Stimulated activated CD8-positive, alpha-beta memory T cell treated with anti-CD3 and anti-CD28 coated beads, Interleukin-15, amount 100 ng/mL, for 4 hours (primary cell): ENCODE measurements at places on chromosomes 3 and 15.

GRCh38 chr3:67034371-67034770, 36.3 kb downstream of the KBTBD8 start:
- DNase-seq: no peak

GRCh38 chr3:69867941-69868505, 128.8 kb downstream of the MITF start:
- no peak for DNase-seq

DNA sequence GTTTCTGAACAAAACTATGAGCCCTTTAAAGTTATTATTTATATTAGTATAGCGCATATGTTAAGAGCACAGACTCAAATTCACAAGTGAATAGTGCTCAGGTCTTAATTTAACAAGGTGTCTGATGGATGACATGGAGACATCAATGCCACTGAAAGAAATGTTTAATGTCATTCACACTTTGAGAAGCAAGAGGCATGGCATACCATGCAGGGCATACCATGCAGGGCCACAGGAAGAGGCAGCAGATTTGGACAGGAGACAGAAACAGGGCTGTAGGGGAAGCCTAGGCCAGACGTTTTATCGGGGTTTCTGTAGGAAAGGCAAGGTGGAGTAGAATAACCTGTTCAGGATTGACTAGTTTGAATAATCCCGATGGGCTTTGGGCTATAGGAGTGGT, 150.2 kb upstream of the KCNH8 start:
- no peak for DNase-seq

- no peak for DNase-seq
These were observed 66.1 kb downstream of the NOX5 start for GRCh38 chr15:69080295-69081248.

DNA sequence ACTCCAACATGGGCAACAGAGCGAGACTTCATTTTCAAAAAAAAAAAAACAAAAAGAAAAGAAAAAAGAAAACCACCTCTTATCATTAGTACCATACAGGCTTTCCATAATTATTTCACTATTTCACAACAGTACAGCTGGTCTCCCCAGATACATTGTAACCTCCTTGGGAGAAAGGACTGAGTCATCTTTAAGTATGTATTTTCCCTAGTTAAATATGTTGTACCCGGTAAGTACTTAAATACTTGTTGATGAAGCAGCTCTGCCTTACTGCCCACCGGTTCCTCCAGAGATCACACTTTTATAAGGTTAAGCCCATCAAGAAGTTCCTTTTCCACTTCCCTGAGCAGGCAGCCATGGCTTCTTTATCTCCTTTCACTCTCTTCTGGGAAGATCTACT, 789.5 kb upstream of the CFAP20DC start:
- DNase-seq: no peak
